Sigmoid colon (tissue), 7 donors: ENCODE measurements at places on chromosomes 7 and 10. TPM values are rescaled to one million over a fixed set of nuclear protein-coding genes. Genes with fewer than 3 reads are reported as not detected.

The GLCCI1 gene
- 2.4 TPM for polyA plus RNA-seq

The NEUROG3 gene
- 1.3 TPM for polyA plus RNA-seq

The LIPF gene
- polyA plus RNA-seq: 9.6 TPM

GRCh38 chr10:122485670-122486069, 24.3 kb downstream of the HTRA1 start:
- peaks cover 71% of the 10 kb centered on the region for H3K4me1 ChIP-seq
- peaks cover 15% of the 10 kb centered on the region for H3K36me3 ChIP-seq
- peak; percentile 85 for DNase-seq
- no peak overlapping the region for H3K4me3 ChIP-seq
- H3K27me3 ChIP-seq: no peaks in the 10 kb centered on the region

DNA sequence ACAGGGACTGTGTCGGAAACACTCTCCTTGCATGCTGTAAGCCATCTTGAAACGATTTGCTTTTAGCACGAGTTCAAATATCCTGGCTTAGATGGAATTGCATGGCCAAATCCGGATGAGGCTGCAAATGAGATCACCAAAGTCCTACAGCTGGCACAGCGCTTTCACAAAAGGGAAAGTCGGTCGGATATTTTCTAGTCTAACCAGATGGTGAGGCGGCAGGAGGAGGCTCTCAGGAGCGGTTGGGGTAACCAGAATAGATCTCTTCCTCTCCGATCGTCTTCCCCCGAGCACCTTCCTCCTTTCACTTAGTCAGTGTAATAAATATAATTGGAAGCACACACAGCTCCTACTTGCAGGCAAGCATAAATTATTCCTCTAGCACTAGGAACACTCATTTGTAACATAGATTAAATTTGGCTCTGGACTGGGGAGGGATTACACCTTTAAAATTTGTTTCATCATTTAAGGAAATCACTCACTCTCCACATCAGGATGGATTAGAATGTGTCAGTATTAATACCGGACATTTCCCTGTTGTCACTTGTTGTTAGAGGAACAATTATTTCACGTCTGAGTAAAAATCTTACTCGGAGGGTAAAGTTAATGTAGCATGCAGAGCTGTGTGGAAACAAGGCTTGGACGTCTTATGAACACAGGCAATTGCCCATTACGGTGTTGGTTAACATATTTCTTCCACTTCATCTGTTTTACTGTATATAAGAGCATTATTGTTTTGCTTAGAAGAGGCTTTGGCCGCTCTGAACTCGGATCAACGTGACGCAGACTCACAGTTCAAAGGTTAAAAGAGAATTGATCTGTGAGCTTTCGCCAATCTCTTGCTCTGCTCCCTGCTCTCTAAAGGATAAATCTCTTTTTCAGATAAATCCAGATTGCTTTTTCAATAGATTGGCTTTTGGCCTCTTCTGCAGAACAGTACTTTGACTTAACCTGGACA, 857.9 kb downstream of the TYW1 start:
- H3K27ac ChIP-seq: no peak overlapping the region
- no peaks in the 10 kb centered on the region for H3K27me3 ChIP-seq
- H3K36me3 ChIP-seq: no peaks in the 10 kb centered on the region
- H3K4me3 ChIP-seq: no peak overlapping the region
- H3K4me1 ChIP-seq: no peaks in the 10 kb centered on the region
- no peak for DNase-seq

DNA sequence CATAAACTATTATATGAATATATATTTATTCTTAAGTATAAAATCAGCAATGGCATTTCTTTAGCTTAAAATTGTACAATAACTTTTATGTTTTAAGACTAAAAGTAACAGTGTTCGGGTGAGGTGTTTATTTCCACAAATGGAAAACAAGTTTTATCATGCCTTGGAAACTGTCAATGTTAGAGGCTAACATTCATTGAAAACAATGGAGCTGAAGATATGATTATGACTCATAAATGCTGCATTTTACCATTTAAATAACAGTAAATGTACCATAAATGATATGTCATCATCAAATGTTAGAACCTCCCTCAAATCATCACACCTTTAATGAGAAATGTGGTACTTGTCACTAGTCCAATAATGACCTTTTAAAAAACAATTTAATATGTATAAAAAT, 897.3 kb downstream of the PCDH15 start:
- no peak overlapping the region for H3K27ac ChIP-seq
- H3K36me3 ChIP-seq: no peaks in the 10 kb centered on the region
- H3K27me3 ChIP-seq: no peaks in the 10 kb centered on the region
- DNase-seq: no peak
- no peak overlapping the region for H3K4me3 ChIP-seq
